Foreskin melanocyte (primary cell): ENCODE measurements at places on chromosomes 5 and 9.

DNA sequence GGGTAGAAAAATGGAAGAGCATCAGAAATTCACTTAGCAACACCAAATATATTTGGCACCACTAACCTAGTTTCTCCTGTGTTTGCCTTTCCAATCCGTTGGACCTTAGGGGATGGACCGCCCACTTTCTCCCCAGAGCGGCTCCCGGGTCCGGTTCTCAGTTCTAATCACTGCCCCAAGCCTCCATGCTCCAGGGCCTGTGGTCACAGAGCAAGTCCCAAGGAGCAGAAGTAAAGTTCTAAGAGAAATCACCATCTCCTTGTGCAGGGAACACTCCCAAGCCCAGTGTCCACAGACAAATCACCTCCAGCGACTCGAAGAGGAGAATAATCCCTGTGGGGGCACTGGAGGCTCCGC is 728 bp upstream of the SLC1A1 start:
- DNase-seq, result no peak

DNA sequence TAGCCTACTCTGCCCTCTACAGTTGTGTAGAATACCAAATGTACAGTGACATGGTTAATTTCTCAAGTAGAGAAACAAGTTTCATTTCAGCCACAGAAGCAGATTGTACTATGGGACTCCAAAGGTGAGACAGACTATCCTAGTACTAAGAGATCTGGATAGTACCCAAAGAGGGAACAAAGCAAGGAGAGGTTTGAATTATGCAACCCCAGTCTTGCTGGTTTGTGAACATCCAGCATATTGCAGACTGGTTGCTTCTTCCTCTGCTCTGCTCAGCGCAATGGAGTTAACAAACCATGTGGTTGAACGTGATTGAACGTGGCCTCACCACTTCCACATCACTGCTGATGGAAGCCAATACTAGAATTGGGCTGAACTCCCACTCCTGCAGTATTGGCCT is 43.3 kb upstream of the ALDOB start:
- DNase-seq, result no peak

GRCh38 chr9:112408275-112408674 is 28.4 kb downstream of the HSDL2 start:
- DNase-seq, result no peak

GRCh38 chr9:36191290-36191645 is 547 bp downstream of the CLTA start:
- DNase-seq, result no peak

DNA sequence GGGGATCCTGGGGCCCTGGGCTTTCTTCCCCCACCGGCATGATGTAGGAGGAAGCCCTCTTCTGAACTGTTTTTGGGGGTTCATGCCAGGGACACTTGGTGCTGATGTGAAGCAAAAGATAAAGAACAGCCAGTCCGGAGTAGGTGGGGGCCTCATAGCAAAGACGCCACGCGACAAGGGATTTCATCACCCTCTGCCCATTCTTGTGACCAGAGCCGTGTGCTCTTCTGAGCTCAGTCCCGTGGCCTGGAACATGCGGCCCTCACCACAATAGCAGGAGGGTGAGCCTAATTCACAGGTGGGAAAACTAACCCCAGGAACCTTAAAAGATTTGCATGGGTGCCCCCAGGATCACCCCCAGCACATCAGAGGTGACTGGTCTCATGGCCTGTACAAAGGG is 225.9 kb downstream of the HSPA4 start:
- DNase-seq, result no peak

- no peak for DNase-seq
Measured at GRCh38 chr9:96501633-96502538, 51.9 kb downstream of the HABP4 start.

GRCh38 chr5:170743876-170744212 is 39.7 kb upstream of the GABRP start:
- no peak for DNase-seq

DNA sequence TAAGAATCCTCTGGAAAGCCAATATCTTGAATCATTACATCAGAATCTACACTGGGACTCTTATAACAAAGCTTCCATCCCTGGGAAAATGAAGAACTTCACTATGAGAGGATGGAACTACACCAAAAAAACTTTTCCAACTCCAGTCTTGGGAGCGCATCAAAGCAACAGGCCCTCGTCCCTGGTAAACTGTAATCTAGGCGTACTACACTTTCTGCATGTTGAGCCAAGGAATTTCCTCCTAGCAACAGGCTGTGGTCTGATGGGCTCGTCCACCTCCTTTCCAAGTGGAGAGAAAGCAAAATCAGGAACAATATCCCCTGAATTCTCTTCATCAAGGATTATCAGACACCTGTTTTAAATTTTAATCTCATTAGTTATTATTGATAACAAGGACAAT is 94.1 kb downstream of the NFIB start:
- DNase-seq, result no peak

GRCh38 chr5:9278921-9279603 is 266.8 kb downstream of the SEMA5A start:
- DNase-seq, result no peak

- no peak for DNase-seq
Measured at GRCh38 chr5:139712412-139712811, 64.3 kb downstream of the CXXC5 start.

DNA sequence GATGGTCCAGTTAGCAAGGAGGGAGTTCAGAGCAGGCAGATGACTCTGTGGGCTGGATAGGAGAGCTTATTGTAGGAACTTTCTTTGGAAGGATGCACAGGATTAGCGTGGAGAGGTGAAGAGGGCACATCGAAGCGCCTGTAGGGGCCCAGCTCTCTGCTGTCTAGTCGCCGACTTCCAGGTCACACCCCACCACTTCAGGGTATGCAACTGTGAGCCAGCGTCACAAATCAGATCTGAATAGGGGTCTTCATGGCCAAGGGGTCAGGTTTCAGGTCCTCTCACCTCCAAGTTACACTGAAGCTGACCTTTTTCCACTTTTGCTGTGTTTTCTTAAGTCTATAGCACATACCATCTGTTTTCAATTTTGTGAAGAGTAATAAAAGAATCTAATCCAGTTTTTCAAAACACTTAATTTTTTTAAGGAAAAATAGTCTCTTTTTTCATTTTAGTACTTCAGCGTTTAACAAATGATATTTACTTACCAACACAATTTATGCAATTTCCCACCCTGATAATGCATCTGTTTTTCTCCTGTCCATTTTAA is 364.2 kb upstream of the CLINT1 start:
- no peak for DNase-seq

DNA sequence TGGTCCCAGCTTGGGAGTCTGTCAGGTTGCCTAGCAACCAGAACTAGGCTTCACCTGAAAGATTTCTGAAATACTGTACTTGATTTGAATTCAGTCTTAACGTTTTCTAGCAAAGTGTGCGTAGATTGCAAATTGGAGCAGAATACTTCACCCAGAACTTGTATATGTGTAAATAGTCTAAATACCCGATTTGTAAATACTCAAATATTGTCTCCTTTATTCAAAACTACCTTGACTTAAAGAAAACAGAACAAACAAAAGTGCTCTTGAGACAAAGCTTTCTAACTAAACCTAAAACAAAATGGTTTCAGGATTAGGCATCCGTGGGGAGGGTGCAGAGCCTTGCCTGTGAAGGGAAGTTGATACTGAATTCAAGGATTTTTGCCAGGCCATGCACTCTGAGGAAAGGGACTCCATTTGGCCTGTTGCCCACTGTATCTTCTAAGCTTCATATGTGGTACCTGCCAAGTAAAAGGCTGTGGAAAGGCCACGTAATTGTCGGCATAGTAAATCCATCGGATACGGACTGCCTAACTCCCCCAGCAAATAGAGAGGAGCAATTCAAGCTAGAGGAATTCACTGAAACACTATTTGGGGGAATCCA is 744 bp upstream of the HMGCS1 start:
- no peak for DNase-seq

DNA sequence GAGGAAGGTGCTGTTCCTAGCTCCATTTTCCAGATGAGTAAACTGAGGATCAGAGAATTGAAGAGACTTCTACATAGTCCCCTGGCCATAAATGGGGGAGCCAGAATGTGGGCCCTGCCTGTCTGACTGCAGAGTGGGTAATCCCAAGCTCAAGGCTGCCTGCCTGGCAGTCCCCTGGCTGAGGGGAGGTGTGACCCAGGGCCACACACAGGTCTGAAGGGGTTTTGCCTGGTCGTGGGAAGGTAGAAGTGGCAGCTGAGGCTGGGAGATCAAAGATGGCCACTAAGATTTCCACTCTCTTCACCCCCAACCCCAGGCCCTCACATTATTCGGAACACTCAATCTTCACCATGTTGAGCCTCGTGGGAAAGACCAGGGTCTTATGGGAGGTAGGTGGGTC is 176.3 kb downstream of the MACROH2A1 start:
- DNase-seq, result no peak

DNA sequence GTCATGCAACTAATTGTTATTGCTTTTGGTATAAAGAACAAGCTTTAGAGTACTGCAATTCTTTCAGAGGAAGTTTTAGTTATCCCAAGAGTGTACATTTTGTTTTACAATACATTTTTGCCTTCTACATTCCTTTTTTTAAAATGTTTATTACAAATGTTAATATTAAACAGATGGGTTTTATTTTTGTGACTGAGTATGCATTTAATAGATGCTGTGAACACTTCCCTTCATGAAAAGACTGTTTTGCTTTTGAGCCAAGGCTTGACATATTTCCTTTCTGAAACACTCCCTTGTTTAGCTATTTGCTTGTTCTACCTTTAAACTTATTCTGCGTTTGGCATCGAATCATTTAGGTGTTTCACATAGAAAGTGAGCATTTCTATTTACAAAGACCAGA is 14.8 kb upstream of the ZNF474 start:
- DNase-seq, result no peak

DNA sequence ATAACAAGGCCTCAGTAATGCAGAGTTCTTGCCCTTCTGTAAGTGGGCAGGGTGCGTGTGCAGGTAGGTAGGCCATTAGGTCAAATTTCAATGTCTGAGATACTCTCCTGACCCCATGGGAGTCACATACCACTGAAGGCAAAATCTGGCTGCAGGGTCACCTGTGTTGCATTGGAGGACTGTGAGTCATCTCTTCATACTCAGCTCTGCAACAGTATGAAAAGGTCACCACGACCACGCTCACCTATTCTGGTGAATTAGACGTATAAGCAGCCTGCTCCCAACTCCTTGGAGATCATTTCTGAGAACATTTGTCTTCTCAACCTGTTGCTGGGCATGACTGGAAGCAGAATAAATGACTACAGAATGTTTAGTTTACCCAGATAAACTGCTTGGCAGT is 599.8 kb downstream of the PDE4D start:
- DNase-seq, result no peak

- DNase-seq, result no peak
Measured at GRCh38 chr5:111394586-111394985, 117.7 kb downstream of the STARD4 start.

GRCh38 chr5:159911349-159911748 is 4.9 kb upstream of the ADRA1B start:
- DNase-seq, result no peak

DNA sequence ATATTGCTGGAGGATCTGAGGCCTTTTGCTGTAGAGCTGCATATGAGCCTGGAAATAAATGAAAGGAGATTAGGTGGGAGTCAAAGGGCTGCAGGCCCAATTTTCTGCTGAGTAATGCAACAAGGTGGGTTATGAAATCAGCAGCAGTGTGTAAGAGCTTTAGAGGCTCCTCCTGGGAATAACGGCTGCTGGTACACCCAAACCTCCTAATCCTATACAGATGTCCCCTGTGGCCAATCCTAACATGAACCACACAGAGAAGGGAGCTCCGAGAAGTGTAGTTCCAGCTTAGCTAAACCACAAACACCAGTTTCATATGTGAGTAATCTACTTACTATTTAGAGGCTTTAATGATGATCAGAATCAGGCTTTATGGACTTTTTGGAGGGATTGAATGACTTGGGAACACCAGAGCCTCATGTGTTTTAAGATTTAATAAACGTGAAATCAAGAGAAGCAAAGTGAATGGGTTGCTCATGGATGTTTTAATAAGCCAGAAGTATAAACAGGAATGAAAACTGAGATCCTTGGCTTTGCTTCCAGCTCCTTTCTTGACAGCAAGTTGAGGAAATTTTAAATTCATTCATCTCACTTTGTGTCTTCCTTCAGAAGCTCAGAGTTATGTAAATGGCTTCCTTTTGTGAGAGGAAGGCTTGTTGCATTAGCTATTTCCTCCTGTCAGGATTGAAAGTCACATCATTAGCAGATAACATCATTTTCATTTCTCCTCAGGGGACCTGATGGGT is 437.5 kb downstream of the TMEM232 start:
- no peak for DNase-seq

DNA sequence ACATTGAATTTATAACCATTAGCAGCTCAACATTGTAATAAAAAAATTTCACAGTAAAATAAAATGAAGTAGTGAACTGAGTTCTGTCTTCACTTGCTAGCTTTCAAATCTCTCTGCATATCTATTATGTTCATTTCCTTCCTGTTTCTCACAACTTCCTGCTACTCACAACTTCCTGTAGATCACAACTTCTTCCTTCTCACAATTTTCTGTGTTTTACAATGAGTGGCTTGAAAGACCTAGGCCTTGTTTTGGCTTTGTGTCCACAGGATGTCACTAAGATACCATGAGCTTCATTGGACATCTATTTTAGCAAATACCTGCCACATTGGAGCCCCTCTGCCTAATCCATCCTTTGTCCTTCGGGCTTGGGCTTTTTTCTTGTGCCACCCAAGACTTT is 480.3 kb upstream of the ADAMTS16 start:
- DNase-seq, result no peak

DNA sequence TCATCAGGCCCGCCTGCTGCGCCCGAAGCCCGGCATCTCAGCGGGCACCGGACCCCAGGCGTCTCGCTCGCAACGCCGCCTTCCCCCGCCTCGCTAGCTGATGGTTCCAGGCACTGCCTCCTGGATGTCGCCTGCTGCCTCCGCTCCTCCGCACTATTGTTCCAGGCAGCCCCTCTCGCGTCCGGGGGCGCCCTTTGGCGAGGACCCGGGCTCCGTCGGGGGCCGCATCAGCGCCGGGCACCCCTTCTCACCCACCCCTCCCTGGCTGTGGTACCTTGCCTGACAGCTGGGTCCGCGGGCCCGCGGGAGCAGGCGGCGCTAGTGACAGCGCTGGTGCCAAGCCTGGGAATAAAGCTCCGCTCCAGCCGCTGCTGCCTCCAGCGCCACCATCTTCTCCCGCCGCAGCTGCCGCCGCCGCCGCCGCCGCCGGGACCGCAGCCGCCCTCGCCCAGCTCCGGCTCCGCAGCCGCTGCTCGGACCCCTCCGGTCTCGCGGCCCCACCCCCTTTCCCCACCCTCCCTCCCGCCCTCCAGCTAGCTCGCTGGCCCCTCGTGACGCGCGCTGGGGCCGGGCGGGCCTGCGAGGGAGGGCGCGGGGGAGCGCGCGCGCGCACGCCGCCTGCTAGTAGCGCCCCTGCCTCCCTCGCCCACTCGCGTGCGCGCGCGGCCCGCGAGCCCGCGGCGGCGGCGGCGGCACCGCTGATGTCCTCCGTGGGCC is at the start of gene APBA1:
Gene APBA1 (minus strand): TSS at position 493 of the 717 bp plus-strand sequence.
- DNase-seq, result peak; percentile 18
